Activated naive CD4-positive, alpha-beta T cell treated with anti-CD3 and anti-CD28 coated beads for 36 hours (primary cell): ENCODE measurements at places on chromosomes 1 and 21.

GRCh38 chr1:30523055-30524020 lies 200.0 kb downstream of the MATN1 start:
- H3K36me3 ChIP-seq: no peaks in the 10 kb centered on the region
- no peak overlapping the region for H3K27ac ChIP-seq
- peaks cover 20% of the 10 kb centered on the region for H3K27me3 ChIP-seq
- H3K4me1 ChIP-seq: no peaks in the 10 kb centered on the region
- DNase-seq: no peak
- no peak overlapping the region for H3K4me3 ChIP-seq

DNA sequence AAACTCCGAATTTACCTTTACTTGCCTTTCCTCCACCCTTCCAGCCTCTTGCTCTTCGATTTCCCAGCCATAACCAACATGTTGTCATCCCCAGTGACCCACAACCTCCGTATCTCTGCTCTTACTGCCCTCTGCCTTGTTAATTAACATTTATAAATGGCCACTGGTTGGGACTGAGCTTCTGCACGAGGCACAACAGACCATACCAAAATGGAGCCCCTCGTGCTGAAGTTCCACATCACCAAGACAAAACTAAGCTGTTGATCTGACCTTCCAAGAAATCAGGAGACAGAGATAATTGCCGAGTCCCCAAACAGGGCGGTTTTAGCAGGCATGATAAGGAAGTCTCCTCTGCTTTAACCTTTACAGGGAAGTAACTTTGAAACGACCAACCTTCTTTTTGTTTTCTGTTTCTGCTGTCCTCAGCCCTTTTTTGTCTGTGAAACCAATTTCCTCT lies 71.9 kb downstream of the NMNAT2 start:
- no peak overlapping the region for H3K4me3 ChIP-seq
- no peaks in the 10 kb centered on the region for H3K4me1 ChIP-seq
- H3K27me3 ChIP-seq: no peaks in the 10 kb centered on the region
- DNase-seq: no peak

- no peak for DNase-seq
- H3K36me3 ChIP-seq: no peaks in the 10 kb centered on the region
- no peak overlapping the region for H3K27ac ChIP-seq
- no peak overlapping the region for H3K4me3 ChIP-seq
Observed at GRCh38 chr1:54153535-54154439, 987 bp upstream of the CDCP2 start.

DNA sequence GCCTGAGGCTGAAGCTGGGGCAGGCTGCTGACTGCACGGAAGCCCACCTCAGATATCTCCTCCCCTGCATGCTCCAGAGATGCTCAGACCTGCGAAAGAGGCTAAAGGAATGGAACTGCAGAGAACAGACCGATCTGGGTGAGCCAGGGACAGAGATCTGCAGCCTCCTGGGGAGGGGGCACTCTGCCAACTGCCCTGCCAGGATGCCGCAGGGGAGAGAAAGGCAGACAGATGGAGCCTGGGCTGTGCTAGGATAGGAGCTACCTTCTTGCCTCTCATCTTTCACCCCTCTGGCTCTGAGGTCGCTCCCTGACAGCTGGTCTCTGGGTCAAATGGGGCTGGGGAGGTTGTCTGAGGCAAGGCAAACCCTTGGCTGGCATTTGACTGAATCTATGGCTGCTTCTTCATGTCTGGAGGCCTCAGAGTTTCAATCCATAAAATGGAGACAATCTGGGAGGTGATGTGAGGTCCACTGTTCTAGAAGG lies 238.2 kb downstream of the GRIK3 start:
- H3K36me3 ChIP-seq: no peaks in the 10 kb centered on the region
- DNase-seq: no peak
- no peak overlapping the region for H3K27ac ChIP-seq
- no peaks in the 10 kb centered on the region for H3K4me1 ChIP-seq
- peaks cover 3% of the 10 kb centered on the region for H3K27me3 ChIP-seq
- H3K4me3 ChIP-seq: no peak overlapping the region

GRCh38 chr1:209989525-209989924 lies 51.5 kb downstream of the SYT14 start:
- peaks cover 15% of the 10 kb centered on the region for H3K27me3 ChIP-seq
- H3K27ac ChIP-seq: no peak overlapping the region
- H3K4me1 ChIP-seq: no peaks in the 10 kb centered on the region
- H3K4me3 ChIP-seq: no peak overlapping the region
- H3K36me3 ChIP-seq: no peaks in the 10 kb centered on the region

- no peak overlapping the region for H3K27ac ChIP-seq
- H3K27me3 ChIP-seq: no peaks in the 10 kb centered on the region
- no peaks in the 10 kb centered on the region for H3K36me3 ChIP-seq
- peaks cover 13% of the 10 kb centered on the region for H3K4me1 ChIP-seq
- DNase-seq: no peak
Observed at GRCh38 chr1:25255706-25256577, 8.7 kb upstream of the RSRP1 start.

- H3K27ac ChIP-seq: peak overlapping the region; percentile 12
- no peaks in the 10 kb centered on the region for H3K27me3 ChIP-seq
- H3K36me3 ChIP-seq: peaks cover 31% of the 10 kb centered on the region
- no peak overlapping the region for H3K4me3 ChIP-seq
Observed at GRCh38 chr1:227758366-227758765, 23.1 kb downstream of the SNAP47 start.

DNA sequence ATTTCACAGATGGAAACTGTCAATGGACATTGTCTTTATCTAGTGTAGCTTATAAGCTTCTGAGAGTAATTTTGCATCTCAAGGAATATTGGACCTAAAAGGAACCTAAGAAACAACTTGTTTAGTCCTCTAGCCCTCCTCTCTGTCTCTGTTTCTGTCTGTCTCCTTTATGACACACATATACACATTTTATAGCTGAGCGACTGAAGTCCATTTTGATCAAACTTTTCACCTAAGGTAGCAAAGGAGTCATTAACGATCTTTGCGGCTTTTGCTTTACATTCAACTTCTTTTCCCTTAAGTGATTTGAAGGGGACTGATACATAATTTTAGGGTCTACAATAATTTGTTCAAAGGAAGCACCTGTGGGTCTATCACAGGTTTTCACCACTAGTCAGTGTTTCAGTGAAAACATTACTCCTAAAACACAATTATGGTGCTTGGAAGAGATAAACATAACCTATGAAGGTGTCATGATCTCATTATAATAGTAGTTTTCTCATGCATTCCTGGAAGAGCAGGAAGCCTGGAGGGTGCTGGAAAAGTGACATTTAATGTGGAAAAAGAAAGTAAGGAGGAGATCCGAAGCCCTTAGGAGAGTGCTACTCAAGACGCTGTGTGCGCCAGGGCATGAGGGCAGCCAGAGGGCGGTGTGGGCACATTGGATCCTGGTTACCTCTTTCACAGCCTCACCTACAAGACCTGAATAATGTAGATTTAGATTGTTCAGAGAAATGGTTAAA lies 248.6 kb downstream of the DNM3 start:
- no peak overlapping the region for H3K4me3 ChIP-seq
- peaks cover 2% of the 10 kb centered on the region for H3K4me1 ChIP-seq
- no peaks in the 10 kb centered on the region for H3K27me3 ChIP-seq
- DNase-seq: peak; percentile 83
- H3K36me3 ChIP-seq: no peaks in the 10 kb centered on the region
- H3K27ac ChIP-seq: no peak overlapping the region

DNA sequence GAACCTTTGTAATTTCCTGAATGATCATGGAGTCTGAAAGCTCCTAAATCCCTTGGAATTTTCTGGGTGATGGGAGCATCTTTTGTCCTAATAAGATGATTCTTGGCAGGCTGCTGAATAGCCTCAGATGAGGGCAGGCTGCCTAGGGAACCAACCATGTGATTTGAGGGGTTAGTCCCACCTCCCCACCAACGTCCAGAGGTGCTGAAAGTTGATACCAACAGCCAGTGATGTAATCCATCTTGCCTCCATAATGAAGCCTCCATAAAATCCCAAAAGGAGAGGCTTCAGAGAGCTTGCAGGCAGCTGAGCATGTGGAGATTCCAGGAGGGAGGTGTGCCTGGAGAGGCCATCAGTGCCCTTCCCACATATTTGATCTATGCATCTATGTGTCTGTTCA lies 43.7 kb downstream of the GTF2B start:
- H3K4me1 ChIP-seq: no peaks in the 10 kb centered on the region
- no peak overlapping the region for H3K4me3 ChIP-seq
- H3K36me3 ChIP-seq: peaks cover 11% of the 10 kb centered on the region
- no peak for DNase-seq

- DNase-seq: no peak
- no peaks in the 10 kb centered on the region for H3K36me3 ChIP-seq
- H3K4me1 ChIP-seq: no peaks in the 10 kb centered on the region
- H3K4me3 ChIP-seq: no peak overlapping the region
- H3K27me3 ChIP-seq: no peaks in the 10 kb centered on the region
Observed at GRCh38 chr1:32605711-32606424, 44.5 kb downstream of the ZBTB8OS start.

- no peak overlapping the region for H3K27ac ChIP-seq
- H3K4me1 ChIP-seq: no peaks in the 10 kb centered on the region
- H3K4me3 ChIP-seq: no peak overlapping the region
- H3K27me3 ChIP-seq: peaks cover 38% of the 10 kb centered on the region
Observed at GRCh38 chr1:165116732-165117131, 239.8 kb downstream of the LMX1A start.

DNA sequence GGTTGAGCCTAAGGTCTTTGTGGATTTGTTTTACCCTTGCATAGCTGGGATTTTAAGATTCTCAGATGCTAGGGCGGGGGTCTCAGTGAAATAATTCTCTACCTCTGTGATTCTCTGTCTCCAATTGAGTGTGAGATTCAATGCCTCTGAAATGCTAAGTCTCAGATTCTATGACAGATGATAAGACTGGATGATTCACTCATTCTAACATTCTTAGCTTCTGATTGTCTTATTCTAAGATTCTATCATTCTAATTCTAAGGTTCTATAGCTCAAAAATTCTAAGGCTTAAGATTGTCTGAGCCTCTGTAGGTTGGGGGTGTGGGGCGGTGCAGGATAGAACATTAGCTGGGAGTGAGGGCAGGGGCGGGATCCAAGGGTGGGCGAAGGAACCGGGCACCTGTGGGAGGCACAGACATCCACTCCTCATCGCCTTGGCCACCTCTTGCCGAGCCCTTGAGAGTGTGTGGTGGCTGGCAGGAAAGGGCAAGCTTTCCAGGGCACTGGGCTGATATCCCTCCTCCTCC lies 29.5 kb downstream of the ADGRB2 start:
- DNase-seq: no peak
- peaks cover 7% of the 10 kb centered on the region for H3K4me1 ChIP-seq
- H3K27ac ChIP-seq: no peak overlapping the region
- H3K27me3 ChIP-seq: no peaks in the 10 kb centered on the region
- no peak overlapping the region for H3K4me3 ChIP-seq

DNA sequence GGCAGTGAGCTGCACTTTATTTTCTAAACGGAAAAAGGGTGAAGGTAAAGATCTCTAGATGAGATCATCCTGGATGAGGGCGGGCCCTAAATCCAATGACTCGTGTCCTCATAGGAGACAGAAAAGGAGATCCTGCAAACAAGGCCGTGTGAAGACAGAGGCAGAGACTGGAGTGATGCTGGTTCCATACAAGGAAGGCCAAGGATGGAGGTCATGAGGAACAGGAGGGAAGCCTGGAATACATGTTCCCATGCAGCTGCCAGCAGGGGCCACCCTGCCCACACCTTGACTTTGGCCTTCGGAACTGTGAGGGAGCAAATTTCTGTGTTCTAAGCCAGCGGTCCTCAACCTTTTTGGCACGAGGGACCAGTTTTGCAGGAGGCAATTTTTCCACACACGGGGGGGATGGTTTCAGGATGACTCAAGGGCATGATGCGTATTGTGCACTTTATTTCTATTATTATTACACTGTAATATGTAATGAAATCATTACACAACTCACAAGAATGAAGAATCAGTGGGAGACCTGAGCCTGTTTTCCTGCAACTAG lies 94.3 kb downstream of the PSMG1 start:
- H3K27ac ChIP-seq: no peak overlapping the region
- peak; percentile 6 for DNase-seq
- no peaks in the 10 kb centered on the region for H3K36me3 ChIP-seq
- H3K27me3 ChIP-seq: no peaks in the 10 kb centered on the region
- no peak overlapping the region for H3K4me3 ChIP-seq
- no peaks in the 10 kb centered on the region for H3K4me1 ChIP-seq

DNA sequence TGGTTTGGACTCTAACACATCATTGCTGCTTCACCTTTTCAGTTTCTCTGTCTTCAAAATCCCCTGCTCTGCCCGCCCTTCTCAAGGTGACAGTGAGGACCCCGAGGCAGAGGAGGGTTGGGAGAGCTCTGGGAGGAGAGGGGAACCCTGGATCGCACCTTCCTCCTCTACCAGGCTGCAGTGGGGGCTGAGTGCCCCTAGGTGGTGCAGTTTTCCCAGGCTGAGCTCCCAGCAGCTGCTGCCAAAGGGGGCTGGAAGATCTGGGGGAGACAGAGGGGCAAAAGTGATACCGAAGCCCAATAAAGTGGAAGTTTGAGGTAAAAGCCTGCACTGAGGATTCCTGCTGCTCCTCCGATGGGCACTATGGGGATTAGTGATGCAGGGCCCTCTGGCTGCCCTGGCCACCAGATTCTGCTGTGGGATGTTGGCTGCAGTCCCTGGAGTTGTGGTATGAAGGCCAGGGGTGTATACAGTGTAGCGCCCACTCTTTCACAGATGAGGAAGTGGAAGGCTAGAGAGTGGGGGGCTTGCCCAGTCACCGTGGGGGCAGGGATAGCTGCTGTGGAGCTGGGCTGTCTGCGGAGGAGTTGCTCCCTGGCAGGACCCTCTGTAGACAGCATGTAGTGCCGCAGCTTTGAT lies 40.7 kb upstream of the SCMH1 start:
- H3K27me3 ChIP-seq: peaks cover 28% of the 10 kb centered on the region
- H3K4me1 ChIP-seq: no peaks in the 10 kb centered on the region
- peak; percentile 43 for DNase-seq
- H3K27ac ChIP-seq: no peak overlapping the region
- no peak overlapping the region for H3K4me3 ChIP-seq

DNA sequence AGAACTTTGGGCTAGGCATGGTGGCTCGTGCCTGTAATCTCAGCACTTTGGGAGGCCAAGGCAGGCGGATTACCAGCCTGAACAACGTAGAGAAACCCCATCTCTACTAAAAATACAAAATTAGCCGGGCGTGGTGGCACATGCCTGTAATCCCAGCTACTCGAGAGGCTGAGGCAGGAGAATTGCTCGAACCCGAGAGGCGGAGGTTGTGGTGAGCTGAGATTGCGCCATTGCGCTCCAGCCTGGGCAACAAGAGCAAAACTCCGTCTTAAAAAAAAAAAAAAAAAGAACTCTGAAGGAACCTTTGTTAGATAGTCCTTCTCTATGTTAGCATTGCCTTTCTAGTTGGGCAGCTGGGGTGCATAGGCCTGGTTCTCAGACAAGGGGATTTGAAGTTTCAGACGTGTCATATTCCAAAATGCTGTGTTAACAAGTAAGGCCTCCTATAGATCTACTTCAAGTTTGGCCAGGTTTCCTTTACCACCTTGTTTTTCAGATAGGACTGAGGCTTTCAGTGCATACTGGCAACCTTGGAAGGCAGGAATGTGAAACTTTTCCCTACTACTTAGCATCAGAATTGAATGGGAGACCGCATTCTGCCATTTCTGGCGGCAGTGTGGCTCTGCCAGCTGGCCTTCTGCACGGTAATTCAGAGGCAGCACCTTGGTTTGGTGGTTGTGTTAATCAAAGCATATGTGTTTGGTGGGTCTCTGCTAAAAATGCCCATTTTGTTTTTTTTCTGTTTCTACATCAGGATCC lies 6.1 kb downstream of the UQCRH start:
- H3K36me3 ChIP-seq: peaks cover 37% of the 10 kb centered on the region
- no peak overlapping the region for H3K27ac ChIP-seq
- no peaks in the 10 kb centered on the region for H3K27me3 ChIP-seq
- H3K4me3 ChIP-seq: no peak overlapping the region

- H3K4me1 ChIP-seq: no peaks in the 10 kb centered on the region
- peaks cover 11% of the 10 kb centered on the region for H3K27me3 ChIP-seq
- no peaks in the 10 kb centered on the region for H3K36me3 ChIP-seq
- no peak for DNase-seq
- no peak overlapping the region for H3K4me3 ChIP-seq
- no peak overlapping the region for H3K27ac ChIP-seq
Observed at GRCh38 chr21:38699048-38699447, 106.7 kb upstream of the ETS2 start.
